Posterior vena cava (tissue), 2 donors: ENCODE measurements at places on chromosomes 7 and 10. TPM values are rescaled to one million over a fixed set of nuclear protein-coding genes. Genes with fewer than 3 reads are reported as not detected.

- DNase-seq: no peak
These were observed at the start of gene TMEM273 for GRCh38 chr10:49187950-49188761. Gene TMEM273 (minus strand): TSS chr10:49188391. CDS start chr10:49188336, 55 bp downstream.

GRCh38 chr7:66187905-66188304 is 17.2 kb upstream of the TPST1 start:
- DNase-seq: peak; percentile 92

- no peak for DNase-seq
These were observed 787.9 kb upstream of the POM121L12 start for GRCh38 chr7:52247518-52247917.

CLEC2L gene
- not detected for total RNA-seq

DNA sequence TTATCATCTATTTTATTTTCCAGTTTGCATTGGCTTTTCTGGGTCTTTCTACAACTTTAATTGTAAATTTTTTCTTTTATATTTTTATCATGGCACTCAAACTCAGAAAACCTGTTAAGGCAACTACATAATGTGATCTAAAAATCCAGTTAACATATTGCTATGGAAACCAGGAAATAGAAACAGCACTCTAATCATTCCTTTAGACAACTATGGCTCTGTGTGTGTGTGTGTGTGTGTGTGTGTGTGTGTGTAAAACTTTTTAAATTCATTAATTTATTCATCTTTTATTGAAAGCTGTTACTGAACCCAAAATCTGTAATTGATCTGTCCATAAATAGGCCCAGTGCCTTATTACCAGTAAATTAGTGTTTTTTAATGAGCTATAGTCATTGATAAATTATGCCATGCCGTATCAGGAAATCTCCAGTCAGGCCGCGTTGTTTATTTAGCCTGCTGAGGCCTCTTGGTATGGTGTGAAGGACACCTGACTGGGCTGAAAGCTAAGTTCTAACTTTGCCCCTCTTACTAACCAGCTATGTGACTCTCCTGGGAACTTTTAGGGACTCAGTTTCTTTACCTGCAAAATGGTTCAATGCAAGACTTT is 1.5 kb upstream of the MET start:
- no peak for DNase-seq

GRCh38 chr10:86247588-86247987 is 119.0 kb downstream of the GRID1 start:
- DNase-seq: peak; percentile 68

OR6V1 gene
- not detected for total RNA-seq

DNA sequence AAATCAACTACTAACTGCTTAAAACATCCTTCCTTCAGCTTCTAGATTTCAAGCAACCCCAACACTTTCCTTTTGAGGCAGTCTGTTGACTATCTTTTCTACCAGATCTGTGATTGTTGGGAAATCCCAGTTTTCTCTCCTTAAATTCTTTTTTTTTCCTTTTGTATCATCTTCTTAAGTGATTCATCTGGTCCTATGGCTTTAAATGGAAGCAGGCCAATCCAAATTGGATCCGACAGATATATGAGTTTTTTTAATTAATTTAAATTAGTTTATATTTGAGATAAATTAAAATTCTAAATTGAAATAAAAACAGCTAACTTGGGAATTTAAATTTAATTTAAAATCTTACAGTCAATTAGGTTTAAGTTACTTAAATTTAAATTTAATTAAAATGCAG is 151.2 kb upstream of the PCLO start:
- no peak for DNase-seq

SLC13A4 gene
- total RNA-seq: 0.62 TPM
